Activated CD4-positive, alpha-beta T cell treated with anti-CD3 and anti-CD28 coated beads for 24 hours (primary cell): ENCODE measurements at places on chromosomes 4 and X.

- DNase-seq, result no peak
Measured at GRCh38 chr4:628311-628741, 3.0 kb downstream of the PDE6B start.

- DNase-seq, result no peak
Measured at GRCh38 chrX:33188881-33189280, 22.5 kb downstream of the DMD start.

DNA sequence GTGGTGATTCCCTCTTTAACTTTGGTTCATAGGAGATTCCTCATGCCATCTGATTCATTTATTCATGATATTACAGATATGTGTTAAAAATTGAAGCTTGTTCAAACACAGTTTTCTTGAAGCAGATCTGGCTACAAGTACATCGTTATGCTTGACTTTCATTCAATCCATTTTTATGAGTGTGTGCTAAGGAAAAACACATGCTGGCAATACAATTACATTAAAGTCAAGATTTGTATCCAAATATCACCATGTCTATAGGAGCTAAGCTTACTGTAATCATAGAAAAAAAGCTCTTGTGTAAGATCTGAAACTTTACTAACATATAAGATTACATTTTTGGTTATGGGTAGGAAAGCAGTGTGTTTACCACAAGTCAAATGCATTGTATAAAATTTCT, 151.8 kb upstream of the FAT1 start:
- no peak for DNase-seq

GRCh38 chrX:17655211-17656034, 81.9 kb upstream of the SCML1 start:
- DNase-seq, result no peak

DNA sequence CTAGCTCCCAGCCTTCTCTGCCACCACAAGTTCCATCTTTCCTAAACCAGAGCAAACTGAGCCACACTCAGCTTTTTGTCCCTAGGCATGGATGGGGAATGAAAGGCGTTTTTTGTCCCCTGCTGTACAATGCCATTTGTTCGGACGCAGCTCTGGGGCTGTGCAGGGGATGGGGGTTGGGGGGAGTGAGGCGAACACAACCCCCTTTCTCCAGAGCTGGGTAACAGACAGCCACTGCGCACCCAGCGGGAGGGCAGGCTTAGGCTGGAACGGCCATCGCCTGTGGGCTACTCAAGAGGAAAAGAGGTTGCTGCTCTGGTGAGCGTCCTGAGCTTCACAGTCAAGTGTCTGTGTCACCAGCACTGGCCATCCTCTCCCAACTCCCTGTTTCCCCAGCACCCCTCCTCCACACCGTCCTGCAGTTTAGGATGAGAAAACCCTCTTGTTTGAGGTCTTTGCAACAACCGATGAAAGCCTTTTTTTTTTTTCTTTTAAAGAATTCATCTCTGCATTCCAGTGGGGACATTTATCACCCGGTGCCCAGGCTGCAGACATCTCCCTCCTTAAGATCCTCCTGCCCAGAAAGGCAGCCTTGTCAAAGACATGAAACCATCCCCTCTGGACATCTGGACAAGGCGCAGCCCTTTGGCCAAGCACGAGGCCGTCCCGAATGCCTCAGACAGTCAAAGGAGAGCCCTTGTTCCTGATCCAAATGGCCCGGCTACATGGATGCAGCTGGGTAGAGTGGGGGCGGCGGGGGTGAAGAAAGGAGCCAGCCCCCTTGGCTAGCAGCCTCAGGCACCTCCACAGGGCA, 419.6 kb downstream of the BCOR start:
- no peak for DNase-seq

DNA sequence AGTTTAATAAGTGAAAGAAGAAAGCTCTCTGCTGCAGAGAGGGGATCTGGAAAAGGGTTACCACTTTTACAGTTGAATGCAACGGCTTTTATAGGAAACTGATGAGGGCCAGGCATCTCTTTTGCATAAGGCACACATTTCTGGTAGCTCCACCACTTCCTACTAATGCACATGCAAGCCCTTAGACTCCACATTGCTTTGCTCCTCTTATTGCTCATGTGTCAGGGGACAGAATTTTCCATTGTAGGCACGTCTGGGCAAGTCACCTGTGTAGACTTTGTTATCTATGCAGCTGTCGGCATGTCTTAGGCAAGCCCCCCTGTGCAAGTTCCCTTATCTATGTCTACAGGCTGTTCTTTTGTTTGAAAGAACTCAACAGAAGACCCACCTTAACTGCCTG, 294.6 kb upstream of the STS start:
- no peak for DNase-seq

GRCh38 chrX:136028383-136028984, 43.2 kb downstream of the SLC9A6 start:
- no peak for DNase-seq

DNA sequence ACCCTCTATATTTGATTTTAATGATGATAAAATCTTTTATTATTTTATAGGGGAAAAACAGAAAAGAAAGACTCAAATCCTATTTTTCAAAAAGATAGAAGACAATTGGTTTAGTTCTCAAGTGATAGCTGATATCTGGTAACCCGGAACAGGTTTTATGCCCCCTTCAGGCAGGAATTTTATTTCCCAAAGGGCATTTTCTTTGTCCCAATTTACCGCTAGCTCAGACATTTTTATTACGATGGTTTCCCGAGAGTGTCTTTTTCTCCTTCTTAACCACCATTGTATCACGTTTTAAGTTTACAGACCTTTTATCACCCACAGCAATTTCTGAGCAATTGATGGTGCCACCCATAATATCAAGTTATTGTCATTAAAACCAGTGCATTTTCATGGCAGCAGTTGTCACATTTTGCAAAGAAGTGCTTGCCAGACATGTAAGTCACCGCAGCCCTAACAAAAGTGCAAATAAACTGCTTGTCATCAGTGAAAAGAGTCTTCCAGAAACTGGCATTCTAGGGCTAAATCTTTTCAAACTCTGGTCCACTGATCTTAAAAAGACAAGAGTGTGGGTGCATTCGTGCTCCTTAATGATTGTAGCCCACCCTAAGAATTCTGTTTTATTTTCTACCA, 204.8 kb upstream of the VCX start:
- DNase-seq, result no peak

- no peak for DNase-seq
Measured at GRCh38 chr4:122658818-122659295, 38.0 kb upstream of the IL21 start.

DNA sequence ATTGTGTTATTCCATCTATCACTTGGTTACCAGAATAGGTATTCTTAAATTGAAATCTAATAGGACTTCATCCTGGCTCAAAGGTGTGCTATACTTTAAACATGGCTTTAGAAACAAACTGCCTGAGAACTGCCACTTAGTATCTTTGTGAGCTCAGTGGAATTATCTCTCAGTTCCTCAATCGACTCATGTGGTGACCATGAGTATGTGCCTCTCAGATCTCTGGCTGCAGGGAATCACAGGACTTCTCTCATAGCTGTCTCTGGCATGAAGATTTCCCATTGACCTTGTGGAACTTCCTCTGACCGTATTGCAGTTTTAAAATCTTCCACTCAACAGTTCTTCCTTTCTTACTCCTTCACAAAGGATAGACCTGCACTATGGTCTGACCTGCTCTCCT, 681.9 kb upstream of the BOD1L1 start:
- no peak for DNase-seq
